ENCODE measurements at places on chromosomes 5 and 9.

DNA sequence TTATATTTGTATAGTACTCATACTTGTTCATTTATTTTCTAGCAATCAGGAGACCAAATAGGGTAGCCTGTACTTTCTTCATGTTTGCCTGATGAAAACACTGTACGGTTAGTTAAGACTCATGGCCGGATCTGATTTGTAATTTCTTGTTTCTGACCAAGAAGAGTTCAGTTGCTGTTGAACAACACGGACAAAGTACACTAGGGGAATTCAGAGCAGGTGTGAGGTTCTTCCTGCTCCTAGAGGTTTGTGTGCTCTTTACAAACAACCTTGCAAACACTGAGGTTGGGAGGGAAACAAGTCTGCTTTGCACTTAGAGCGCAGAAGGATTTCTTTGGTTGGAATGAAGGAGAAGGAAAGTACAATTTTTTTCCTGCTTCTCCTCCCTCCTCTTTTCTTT lies 69.7 kb downstream of the TRIO start:
- no peak for DNase-seq

GRCh38 chr9:130358928-130359327 lies 85.8 kb upstream of the ASS1 start:
- no peak for DNase-seq

GRCh38 chr5:22938362-22938761 lies 85.2 kb upstream of the CDH12 start:
- no peak for DNase-seq

DNA sequence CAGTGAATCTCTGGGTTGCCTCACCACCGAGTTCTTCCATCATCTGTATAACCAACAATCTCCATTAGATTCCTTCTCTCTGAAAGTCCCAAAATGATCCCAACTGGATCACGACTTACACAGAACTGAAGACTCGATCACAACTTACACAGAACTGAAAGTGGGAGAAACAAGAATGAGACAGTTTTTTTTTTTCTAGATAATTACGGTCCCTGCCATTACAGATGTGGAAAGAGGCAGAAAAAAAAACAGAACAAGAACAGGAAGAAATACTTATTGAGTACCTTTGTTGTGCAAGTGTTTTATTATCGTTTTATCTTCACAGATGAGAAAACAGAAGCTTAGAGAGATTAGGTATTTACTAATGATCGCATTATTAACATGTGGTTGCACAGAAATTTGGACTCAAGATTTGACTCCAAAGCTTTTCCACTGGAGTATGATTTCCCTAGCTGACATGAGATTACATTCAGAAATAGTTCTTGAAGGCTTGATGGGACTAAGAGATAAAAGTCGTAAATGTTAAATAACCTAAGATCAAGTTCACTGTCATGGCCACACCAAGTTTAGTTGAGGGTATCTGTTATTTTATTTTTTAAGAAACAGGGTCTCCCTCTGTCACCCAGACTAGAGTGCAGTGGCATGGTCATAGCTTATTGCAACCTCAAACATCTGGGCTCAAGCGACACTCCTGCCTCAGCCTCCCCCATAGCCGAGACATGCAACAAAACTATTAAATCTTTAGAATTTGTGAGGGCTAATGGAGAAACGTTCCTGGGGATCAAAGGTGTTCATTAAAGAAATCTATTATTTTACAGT lies 8.9 kb downstream of the PLK2 start:
- DNase-seq, result no peak

DNA sequence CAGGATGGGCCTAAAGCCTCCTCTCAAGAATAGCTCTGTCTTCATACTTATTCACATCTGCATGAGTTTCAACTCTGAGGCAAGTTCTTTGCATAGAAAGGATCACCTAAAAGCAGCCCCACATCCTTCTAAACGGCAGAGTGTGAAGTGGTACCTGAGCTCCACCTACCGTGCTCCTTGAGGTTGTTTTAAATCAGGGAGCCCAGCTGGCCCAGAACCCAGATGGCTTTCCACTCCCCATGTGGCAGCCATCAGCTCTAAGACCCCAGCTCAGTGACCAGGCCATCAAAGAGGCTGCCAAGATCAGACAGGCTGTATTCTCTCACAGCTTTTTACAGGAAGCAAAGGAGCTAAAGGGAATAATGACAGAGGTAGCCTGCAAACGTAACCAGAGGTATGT lies 299.3 kb downstream of the RASEF start:
- no peak for DNase-seq

- peak; percentile 75 for DNase-seq
Observed at GRCh38 chr5:139273572-139274289, 19.8 kb upstream of the MATR3 start.

DNA sequence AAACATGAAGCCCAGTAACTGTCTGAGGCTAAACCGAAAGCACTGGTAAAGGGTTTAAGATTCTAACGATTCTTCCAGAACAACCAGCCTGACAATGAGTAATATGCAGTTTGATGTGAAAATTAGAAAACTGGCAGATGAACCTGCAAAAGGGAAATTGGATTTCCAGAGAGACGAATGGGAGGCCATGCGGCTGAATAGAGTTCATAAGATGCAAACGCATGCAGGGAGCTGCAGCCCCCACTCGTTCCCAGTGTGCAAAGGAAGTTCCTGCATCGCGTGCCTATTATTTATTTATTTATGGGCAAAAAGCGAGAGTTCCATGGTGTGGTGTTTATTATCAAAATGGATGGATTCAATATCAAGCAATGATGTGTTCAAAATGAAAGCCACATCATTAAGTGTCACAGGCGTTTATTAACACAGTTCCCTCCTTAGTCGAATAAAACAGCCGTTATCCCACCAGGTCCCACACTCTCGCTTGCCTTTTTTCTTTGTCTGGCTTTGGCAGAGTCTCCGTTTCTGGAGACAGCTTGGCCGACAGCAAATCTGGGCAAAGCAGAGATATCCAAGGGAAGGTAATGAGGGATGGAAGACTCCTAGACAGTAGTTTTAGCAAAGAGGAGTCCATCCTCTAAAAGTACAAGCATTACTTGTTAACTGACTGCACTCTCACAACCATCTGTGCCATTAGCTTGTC lies 451.4 kb downstream of the KDM4C start:
- DNase-seq, result no peak

DNA sequence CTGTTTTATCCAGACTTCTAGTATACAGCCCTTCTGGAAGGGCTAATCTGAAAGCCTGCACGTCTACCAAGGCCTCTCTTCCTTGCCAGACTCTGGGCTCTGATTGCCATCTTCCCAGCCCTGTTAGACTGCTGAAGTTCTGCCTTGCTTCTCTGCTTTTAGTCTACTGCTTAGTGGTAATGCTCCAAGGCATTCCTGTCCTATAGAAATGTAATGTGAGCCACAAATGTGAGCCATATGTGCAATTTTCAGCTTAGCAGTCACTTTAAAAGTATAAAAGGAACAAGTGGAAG lies 32.1 kb downstream of the WNK2 start:
- no peak for DNase-seq

GRCh38 chr5:657570-657969 lies 35.6 kb downstream of the TPPP start:
- no peak for DNase-seq

DNA sequence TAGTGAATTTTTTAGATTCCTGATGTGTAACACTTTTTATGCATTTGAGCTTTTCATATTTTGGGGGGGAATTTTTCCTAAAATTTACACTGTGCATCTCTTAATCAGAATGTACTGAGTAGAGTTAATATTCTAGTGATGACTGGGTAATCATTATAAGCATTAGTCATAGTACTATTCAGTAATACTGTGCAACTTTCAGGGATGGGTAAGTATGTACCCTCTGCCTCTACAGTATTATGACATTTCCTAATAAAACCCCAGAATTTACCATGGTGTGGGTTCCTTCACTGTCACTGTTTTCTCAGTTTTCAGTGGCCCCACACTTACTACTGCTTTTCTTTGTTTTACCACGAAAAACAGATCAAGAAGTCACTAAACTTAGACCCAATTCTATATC lies 2.8 kb upstream of the CMYA5 start:
- DNase-seq, result no peak

- no peak for DNase-seq
Observed at GRCh38 chr5:440401-441201, 2.4 kb upstream of the EXOC3 start.

- no peak for DNase-seq
Observed at GRCh38 chr5:54281960-54282692, 28.2 kb downstream of the ARL15 start.

DNA sequence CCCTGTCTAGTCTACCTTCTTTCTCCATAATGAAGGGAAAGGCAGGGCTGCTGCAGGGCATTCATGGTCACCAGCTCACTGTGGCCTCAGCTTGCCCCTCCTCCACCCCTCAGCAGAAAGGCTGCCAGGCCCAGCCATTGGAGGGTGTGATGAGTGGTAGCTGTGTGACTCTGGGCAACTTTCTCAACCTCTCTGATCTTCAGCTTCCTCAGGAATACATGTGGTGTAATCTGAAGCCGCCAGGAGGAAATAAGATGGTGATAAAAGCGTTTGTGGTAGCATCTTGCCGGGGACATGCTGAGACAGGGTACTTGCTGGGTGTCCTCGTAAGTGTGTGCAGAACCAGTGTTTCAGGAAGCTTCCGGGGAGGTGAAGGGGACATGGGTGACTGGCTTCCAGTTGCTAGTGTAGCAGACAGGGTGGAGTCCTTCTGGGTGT lies 9.8 kb downstream of the CXCL14 start:
- no peak for DNase-seq

GRCh38 chr5:125232779-125233230 lies 486.4 kb upstream of the ZNF608 start:
- DNase-seq, result no peak

DNA sequence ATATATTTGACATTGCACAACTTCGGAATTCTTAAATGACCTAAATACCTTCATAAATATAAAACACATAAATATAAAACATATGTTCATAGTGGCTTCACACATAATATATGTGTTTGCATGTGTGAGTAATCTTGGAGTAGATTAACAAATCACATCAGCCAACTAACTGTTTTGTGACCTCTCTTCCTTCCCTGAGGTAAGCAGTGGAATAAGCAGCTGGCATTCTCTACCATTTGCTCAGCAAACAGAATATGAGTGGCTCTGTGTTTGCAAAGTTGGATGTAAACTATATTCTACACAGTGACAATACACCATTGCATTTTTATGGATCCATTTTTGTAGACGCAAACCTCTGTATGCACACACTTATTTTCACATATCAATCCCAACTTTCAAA lies 189.9 kb downstream of the ACER2 start:
- DNase-seq, result no peak

GRCh38 chr5:73763300-73764032 lies 137.5 kb downstream of the ARHGEF28 start:
- no peak for DNase-seq

- DNase-seq, result no peak
Observed at GRCh38 chr9:103552712-103553111, 541.4 kb upstream of the SMC2 start.

- DNase-seq, result no peak
Observed at GRCh38 chr5:40033411-40033810, 608.6 kb upstream of the DAB2 start.

DNA sequence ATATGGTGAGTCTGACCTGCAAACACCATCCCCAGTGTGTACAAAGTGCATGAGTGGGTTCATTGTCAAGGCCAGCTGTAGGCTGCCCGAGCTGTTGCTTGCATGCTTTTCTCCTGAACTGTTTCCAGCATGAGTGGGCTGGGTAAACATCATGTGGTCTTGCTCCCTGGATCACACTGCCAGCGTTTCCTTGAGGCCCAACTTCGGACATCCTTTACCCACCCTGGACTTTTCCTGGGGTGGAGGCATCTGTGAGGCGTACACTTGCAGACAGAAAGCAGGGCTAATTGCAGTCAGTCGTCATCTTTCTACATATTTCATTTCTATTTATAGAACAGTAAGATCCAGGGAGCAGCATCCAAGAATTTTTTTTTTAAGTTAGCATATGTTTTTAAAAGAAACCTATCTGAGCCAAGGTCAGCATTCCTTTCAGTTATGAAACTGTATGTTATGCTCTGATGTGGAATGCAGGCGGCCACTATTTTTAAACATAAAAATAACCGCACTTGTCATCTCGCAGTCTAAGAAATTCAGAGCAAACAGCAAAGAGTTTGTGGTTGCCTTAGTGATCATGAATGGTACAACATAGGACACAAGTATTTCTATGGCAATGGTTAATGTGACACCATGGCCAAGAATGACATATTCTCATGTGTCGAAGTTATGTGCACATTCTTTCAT lies 106.5 kb upstream of the DMRT1 start:
- no peak for DNase-seq

DNA sequence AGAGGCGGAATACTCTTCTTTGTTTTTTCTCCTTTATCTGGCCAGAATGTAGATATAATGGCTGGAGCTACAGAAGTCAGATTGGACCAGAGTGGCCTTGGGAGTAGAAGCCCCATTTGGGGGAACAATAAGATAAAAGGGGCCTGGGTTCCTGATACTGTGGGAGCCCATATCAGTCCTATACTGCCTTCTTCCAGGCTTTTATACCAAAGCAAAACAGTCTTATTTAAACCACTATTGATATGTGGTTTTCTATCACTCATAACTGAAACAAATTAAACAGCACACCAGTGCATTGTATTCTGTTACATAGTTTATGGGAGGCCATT lies 14.3 kb downstream of the SPAAR start:
- no peak for DNase-seq

- no peak for DNase-seq
Observed at GRCh38 chr9:94800424-94801117, 74.1 kb downstream of the AOPEP start.

- DNase-seq, result no peak
Observed at GRCh38 chr9:79470954-79471353, 100.8 kb upstream of the TLE4 start.
